ENCODE measurements at places on chromosomes 12 and 14.

DNA sequence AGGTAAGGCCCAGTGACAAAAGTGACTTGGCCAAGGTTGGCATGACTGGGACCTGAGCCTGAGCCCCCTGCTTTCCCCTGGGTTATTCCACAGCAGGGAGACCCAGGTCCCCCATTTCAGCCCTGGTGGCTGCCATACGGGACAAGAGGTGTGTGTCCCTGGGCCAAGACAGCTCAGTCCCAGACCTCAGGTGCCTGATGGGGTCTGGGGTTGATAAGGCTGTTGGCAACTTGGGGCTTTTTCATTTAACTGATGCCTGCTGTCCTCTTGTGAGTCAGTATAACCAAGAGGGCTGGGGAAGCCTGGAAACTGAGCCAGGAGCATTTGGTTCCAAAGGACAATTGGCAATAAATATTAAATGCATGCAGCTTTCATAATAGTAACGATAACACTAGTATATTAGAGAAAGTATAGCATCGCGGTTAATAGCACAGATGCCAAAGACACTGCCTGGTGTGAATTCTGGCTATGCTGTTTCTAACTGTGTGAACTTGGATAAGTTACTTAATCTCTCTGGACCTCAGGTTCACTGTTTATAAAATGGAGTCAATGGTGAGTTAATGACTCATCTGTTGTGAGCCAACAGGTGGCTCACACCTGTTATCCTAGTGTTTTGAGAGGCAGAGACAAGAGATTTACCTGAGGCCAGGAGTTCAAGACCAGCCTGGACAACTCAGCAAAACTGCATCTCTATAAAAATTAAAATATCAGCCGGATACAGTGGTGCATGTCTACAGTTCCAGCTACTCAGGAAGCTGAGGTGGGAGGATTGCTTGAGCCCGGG, 898 bp downstream of the SDSL start:
- no peak for DNase-seq

GRCh38 chr12:121279507-121279915, 17.0 kb downstream of the CAMKK2 start:
- DNase-seq = no peak

- no peak for DNase-seq
These were observed 25.6 kb upstream of the GPATCH2L start for GRCh38 chr14:76126076-76126475.

DNA sequence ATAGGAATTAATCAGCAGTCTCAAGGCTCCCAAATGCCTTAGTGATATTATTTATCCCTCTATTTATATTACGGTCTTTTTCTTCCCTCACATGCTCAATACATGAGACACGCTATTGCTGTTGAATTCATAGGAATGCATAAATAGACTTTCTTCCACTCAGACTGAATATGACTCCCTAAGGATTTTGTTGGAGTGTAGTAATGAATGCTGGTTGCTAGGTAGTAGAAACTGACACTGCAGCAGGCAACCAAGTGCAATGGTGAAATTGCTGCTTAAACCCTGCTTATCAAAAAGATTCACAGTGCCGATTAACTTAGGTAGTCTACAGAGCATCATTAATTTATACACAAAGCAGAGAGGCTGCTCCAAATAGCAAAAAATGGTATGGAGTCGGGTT, 168.2 kb downstream of the KCNC2 start:
- no peak for DNase-seq

- DNase-seq = no peak
These were observed 55.3 kb downstream of the GALNT16 start for GRCh38 chr14:69315301-69315700.

- no peak for DNase-seq
These were observed 2.5 kb downstream of the SYNE2 start for GRCh38 chr14:63855281-63855680.

- no peak for DNase-seq
These were observed 18.3 kb downstream of the PLEKHG7 start for GRCh38 chr12:92721130-92721529.
